NCI-H460 (cell line): ENCODE measurements at places on chromosomes 16 and 17.

- DNase-seq: no peak
Observed at GRCh38 chr16:2071454-2072202, 23.8 kb downstream of the TSC2 start.

DNA sequence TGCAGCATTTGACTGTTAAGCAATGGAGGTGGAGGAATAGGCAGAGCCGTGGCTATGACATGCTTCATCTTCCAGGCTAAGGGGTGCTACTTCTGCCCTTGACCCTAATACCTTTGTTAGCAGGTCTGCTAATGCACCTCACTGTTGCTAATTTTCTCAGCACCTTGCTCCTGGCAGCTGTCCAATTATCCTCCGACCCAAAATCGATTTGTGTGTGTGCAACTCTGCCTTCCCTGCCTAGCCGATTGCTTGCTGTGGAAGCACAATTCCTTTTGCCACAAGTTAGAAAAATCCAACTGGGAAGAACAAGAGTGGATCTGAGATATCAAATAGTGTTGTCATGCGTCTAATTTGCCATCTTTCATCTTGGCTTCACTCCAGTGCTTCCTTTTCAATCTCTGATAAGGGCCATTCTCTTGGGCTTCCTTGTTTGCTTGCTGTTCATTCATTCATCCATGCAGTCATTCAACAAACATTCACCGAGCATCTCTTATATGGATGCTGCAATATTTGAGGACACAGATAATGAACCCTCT lies 422.8 kb downstream of the RBFOX1 start:
- no peak for DNase-seq

DNA sequence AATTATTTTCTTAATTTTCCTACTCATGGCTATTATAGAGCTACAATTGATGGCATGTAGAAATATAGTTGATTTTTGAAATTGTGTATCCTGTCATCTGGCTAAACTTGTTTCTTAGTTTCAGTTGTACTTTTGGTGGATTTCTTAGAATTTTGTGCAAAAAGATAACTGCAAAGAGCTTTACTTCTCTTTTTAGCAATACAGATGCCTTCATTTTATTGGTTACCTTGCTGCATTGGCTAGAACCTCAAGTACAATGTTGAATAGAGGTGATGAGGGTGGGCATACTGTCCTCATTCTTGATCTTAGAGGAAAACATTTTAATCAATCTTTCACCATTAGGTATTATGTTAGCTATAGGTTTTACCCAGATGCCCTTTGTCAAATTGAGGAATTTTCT lies 67.9 kb downstream of the METRNL start:
- DNase-seq: no peak

GRCh38 chr16:68217506-68217905 lies 18.4 kb downstream of the ESRP2 start:
- DNase-seq: no peak

- no peak for DNase-seq
Observed at GRCh38 chr17:66655461-66655860, 179.5 kb upstream of the CACNG5 start.

DNA sequence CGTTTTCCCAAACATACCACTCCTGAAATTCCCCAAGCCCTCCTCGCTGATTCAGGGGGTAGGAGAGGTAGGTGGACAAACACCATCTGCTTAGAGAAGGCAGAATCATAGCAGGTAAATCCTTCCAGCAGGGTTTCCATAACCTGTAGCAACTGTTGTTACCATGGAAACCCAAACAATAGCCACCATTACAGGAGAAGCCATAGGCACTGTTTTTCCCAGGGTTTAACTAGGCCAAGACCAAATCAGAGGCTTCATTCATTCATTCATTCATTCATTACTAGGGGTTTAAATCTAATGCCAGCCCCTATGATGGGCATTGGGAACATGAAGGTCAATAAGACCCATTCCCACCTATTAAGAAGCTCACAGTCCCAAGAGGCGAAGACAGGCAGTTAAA lies 25.5 kb upstream of the CIITA start:
- DNase-seq: no peak

- no peak for DNase-seq
Observed at GRCh38 chr17:50394711-50395110, 2.6 kb downstream of the LRRC59 start.

- no peak for DNase-seq
Observed at GRCh38 chr17:77151186-77151585, 10.4 kb downstream of the SEC14L1 start.

GRCh38 chr17:36932694-36933511 lies 4.4 kb upstream of the LHX1 start:
- no peak for DNase-seq

DNA sequence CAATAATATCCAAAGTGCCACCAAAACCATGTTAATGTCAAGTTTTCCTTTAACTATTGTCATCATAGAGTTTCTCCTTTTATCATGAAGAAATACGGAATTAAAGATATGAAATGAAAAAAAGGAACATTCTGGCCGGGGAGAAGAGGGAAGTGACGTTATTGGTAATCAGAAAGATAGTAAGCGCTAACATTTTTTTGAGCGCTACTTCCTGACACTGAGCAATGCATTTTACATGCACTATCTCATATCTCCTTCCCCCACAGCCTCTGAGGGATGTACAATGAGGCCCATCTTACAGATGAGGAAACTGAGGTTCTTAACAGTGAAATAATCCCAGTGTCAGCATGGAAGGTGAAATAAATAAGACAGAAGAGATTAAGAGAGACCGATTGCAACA lies 410.9 kb downstream of the SOX9 start:
- DNase-seq: no peak

- DNase-seq: no peak
Observed at GRCh38 chr16:68993885-68994284, 111.6 kb upstream of the HAS3 start.

DNA sequence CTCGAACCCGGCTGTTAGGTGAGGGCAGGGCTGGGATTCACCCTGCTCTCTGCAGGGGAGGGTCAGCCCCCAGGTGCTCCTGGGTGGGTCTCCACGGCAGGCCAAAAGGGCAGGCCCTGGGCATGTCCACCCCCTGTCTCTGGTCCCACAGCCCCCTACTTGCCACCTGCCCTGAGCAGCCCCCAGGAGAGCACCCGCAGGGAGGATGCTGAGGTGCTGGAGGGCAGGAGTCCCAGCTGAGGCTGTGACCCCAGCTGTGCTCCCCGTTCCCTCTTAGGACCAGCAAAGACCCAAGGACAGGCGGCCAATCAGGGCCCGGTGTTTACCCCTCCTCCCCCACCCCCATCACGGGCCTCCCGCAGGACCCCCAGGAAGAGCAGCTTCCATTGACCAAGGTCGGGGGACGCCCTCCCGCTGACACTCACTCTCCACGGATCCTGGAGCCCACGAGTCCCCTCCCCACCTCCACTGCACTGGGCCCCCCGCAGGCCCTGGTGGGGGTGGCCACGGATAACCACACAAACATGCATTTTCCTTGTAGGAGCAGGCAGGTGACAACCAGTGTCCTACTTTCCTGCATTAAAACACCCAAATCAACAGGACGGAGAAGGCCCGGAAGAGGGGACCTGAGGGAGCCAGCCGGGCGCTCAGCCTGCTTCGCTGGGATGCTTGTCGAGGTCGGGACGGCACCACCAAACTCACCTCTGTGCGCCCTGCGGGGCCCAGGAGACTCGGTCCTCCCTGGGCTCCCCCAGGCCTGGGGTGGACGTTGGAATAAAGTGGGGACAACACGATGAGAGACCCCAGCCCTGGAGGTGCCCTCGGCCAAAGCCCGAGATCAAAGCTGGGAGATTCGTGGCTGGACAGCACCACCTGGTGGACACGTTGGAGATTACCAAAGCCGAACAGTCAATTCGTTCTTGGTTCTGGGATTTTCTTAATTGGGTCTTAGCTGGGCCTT lies 22.5 kb upstream of the ENPP7 start:
- peak; percentile 41 for DNase-seq

- no peak for DNase-seq
Observed at GRCh38 chr16:14485121-14485551, 144.9 kb downstream of the PARN start.

GRCh38 chr17:50443505-50443974 lies 17.5 kb downstream of the ACSF2 start:
- DNase-seq: no peak

GRCh38 chr17:80327518-80327917 lies 66.9 kb downstream of the RNF213 start:
- DNase-seq: no peak

DNA sequence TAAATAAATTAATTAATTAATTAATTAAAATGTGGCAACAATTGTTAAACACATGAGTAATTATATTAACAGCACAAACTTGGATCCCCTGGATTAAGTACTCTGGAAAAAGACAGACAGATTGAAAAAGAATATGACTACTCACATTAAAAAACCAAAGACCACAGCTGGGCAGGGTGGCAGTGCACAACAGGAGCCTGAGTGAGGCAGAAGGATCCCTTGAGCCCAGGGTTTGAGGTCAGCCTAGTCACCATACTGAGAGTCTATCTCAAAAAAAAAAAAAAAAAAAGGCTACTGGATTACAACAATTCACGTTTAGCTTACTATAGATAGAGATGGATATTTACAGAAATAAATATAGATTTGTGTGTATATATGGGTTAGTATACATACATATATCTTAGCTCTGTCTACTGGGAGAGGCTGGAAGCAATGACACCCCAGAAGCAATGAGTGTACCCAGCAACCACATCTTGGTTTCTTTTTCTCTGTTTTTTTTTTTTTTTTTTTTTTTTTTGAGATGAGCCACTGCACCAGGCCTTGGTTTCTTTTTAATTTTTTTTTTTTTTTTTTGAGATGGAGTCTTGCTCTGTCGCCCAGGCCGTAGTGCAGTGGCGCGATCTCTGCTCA lies 10.6 kb upstream of the SUZ12 start:
- DNase-seq: no peak

- peak; percentile 37 for DNase-seq
Observed at GRCh38 chr17:79658811-79659207, 48.0 kb upstream of the RBFOX3 start.

- no peak for DNase-seq
Observed at GRCh38 chr16:4677390-4677789, 16.0 kb upstream of the NUDT16L1 start.

- no peak for DNase-seq
Observed at GRCh38 chr17:80768389-80768788, 223.3 kb upstream of the CHMP6 start.

GRCh38 chr17:68569346-68569745 lies 31.8 kb downstream of the FAM20A start:
- DNase-seq: no peak

DNA sequence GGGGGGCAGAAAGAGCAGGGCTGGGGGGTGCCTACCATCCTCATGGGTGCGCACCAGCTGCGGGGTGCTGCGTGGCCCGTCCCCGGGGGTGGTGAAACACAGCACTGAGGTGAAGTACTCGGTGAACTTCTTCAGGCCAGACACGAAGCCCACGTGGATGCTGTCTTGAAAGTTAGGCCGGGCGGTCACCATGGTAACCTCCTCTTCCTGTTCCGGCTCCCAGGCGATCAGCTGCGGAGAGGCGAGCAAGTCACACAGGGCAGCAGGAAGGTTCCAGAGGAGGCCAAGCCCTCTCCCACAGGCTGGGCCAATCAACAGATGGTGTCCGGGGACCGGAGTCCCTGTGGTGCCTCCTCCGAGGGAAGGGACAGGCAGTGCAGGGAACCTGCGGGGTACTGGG lies 90.1 kb upstream of the CDC42EP4 start:
- no peak for DNase-seq
